Activated CD8-positive, alpha-beta memory T cell treated with anti-CD3 and anti-CD28 coated beads for 1 hour (primary cell): ENCODE measurements at places on chromosomes 16 and 17.

DNA sequence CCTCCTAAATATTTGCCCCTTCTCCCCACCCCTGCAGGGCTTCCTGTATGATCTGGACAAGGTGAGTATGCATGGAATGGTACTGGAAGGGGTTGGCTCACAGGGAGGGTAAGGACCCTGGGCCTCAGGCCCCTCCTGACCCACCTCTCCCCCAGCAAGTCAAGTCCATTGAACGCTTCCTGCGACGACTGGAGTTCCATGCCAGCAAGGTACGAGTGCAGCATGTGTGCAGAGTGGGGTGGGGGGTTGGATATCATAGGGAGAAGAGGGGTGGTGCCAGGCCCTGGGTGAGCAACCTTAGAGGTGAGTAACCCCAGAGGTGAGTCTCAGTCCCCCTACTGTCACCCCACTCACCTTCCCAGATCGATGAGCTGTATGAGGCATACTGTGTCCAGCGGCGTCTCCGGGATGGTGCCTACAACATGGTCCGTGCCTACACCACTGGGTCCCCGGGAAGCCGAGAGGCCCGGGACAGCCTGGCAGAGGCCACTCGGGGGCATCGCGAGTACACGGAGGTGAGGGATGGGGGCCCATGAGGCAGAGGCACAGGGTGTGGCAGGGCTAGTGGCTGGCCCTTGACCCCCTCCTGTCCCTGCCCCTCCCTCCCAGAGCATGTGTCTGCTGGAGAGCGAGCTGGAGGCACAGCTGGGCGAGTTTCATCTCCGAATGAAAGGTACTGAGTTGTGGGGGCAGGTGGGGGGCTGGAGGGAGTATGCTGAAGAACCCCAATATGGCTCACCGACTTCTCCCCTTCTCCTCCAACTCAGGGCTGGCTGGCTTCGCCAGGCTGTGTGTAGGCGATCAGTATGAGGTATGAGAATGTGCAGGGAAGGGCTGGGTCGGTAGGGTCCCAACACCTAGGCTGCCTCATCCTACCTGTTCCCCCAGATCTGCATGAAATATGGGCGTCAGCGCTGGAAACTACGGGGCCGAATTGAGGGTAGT, 11.3 kb downstream of the RIPOR1 start:
- DNase-seq = no peak

GRCh38 chr16:13780406-13781168, 139.4 kb upstream of the ERCC4 start:
- no peak for DNase-seq

- no peak for DNase-seq
Measured at GRCh38 chr17:55577687-55578086, 66.4 kb upstream of the SMIM36 start.

- DNase-seq = no peak
Measured at GRCh38 chr16:59783191-59783590, 1049.1 kb upstream of the GOT2 start.

DNA sequence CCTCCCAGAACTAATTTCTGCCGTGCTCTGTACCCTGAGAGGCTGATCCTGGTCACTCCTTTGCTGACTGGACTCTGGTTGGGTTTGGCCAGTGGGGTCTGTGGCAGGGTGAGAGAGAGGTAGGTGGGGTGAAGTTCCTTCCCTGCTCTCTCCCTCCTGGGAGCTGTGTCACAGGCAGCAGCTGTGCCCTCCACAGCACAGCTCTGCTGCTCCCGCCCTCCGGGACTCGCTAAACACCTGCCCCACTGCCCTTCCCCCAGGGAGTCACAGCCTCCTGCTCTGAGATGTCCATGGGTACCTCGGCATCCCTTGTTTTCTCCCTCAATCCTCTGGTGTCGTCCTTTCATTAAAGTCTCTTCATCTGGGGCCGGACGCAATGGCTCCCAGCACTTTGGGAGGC, 66.4 kb downstream of the SRCIN1 start:
- no peak for DNase-seq

DNA sequence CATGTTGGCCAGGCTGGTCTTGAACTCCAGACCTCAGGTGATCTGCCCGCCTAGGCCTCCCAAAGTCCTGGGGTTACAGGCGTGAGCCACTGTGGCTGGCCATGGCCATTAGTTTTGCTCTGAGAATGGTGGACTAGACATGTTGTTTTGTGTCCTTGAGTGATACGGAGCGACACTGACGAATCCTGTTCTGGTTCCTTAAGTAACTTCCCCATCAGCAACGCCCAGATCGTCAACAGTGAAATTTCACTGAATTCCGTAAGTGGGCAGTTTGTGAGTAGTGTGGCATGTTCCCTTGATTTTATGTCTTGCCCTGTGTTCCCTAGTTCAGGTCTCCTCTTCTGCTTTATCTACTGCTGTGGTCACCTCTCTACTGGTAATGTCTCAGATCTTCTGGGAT, 67.4 kb downstream of the SNX29 start:
- no peak for DNase-seq

DNA sequence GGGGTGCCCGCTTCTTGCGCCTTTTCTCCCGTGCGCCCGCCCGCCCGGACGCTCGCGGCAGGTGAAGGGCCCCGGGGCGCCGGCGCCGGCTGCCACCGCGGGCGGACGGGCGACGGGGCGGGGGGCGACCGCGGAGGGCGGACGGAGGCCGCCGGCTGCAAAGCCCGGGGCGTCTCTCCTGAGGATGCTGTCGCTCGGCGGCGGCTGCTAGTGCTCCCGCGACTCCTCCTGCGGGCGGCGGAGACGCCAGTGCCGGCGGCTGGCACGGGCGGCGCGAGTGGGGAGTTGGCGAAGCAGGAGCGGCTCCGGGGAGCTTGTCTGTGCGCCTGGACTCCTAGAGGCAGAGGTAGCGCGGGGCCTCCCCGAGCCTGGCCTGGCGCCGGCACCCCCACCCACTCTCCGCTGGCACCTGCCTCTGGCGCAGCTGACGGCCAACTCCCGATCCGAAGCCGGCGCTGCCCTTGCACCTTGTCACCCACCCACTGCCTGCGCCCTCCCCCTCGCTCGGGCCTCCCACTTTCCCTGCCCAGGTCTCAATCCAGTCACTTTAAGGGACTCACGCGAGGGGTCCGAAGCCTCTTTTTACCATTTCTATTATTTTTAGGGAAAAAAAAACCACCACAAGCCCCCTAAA, at the start of gene FAM20A:
FAM20A (minus strand) TSS at position 437 of the 634 bp plus-strand sequence. CDS start 701 bp downstream, outside the sequence.
- no peak for DNase-seq

DNA sequence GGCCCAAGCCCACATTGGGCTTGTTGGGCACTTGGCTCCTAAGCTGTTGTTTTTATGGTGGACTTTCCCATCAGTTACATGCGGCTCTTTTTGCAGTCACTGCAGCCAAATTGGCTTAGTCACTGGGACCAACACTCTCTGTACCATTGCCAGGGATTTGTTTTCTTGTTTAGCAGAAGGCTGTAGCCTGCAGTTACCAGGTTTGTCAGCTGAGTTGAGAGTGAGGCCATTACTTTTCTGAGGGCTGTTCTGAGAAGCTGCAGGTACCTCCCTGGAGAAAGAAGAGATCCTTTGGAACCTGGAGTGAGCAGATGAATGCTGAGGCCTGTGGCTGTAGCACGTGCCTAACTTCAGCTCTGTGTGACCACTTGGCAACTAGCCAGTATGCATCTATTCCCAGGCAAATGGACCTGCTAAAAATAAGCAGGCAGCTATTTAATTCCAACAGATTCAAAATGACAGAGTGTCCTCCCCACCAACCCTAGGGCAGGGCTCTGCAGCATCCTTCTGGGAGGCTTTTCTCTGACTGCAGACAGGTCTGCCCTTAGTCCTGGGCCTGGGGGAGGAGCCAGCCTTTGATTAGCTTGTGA, 12.9 kb downstream of the AKAP1 start:
- no peak for DNase-seq

DNA sequence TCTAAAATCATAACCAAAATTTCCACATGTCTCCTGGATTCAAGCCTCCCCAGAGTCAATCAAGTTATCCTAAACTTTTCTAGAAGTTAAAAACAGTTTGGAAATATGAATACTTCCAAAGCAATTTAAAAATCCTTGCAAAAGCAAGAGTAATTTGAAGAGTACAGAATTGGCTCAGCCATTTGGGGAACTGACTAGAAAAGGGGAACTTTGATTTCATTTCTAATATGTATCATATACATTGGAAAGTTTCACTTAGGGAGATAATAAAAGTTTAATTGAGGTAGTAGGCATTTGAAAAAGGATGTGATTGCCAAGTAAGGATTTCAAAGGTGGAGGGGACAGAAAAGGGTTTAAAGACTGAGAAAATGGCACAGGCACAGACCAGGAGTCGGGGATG, 9.0 kb upstream of the SLFN12L start:
- no peak for DNase-seq

DNA sequence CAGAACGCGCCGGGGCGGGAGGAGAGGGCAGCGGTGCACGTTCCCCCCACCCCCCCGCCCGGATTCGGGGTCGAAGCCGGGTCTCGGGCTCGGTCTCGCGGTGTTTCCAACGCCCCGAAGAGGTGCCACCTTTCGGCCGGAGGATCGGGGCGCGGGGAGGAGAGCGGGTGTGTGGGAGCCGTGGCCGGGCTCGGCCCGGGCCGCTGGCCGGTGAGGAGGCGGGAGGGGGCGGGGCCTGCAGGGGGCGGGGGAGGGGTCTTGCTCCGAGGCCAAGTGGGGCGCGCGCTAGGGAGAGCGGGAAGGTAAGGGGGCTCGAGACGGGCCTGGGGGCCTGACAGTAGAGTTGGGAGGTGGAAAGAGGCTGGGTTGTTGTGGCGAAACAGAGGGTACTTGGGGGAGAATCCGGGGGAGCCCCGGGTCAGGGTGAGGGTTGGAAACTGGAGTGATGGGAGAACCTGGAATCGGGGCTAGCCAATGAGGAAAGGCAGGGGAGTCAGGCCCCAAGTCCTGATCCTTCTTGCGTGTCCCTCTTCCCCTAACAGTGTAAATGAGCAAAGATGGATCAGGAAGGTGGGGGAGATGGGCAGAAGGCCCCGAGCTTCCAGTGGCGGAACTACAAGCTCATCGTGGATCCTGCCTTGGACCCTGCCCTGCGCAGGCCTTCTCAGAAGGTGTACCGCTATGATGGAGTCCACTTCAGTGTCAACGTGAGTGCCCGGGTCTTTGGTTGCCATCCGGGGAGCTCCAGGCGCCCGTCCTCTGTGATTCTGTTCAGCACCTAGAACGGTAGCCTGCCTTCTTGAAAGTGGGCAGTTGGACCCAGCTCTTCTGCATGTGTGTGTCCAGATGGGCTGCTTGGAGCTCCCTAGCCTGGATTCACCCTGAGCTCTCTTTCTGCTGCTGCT, 873 bp downstream of the SETD1A start:
- DNase-seq = no peak

DNA sequence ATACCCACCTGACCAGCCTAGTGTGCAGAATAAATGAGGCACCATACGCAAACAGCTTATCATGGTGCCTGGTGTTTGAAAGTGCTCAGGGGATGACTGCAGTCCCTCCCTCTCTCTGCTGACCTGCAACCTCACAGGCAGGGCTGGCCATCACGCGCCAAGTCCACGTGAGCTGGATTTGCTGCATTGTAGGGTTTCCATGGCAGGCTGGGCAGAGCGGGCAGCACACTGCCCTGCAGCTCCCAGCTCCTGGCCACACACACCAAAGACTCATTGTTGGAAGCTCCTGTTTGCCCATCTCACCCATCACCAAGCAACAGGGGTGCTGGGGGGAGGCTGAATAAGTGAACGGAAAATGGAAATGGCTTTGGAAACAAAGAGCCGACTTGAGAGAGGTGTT, 81.8 kb downstream of the IRX3 start:
- no peak for DNase-seq

- no peak for DNase-seq
Measured at GRCh38 chr17:49567104-49567521, 8.6 kb upstream of the NXPH3 start.
